NCI-H2081 (cell line): ENCODE measurements at places on chromosomes 2 and 18.

GRCh38 chr2:27249891-27250651 is 12.8 kb downstream of the SLC30A3 start:
- DNase-seq, result no peak

DNA sequence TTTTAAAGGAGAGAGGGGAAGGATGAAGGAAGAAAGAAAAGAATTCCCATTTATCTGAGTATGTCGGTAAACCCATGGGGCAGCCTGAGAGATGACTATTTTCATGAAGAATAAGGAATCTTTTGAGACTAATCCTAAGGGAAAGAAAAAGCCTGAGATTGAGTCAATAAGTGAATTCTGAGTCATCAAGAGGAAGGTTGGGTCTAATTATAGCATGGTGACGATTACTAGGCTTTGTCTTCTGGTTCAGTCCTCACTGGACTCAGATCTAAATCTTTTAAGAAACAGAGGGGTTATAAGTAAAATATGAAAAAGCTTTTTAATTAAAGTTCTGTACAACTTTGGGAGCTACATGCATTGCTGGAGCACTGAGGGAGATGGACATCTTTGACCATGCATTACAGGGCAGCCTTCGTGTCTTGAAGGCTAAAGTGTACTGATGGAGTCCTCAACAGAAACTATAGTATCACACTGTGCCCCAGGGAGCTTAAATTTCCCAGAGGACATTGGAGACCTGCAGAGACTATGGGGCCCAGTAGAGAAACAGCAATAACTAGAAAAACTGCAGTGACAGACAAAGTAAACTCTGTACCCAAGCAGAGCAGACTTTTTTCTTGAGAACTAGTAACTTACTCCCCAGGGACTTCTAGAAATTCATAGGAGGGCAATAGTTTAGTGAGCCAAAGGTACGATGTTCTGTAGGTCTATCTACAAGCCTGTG is 260.9 kb downstream of the RAD51AP2 start:
- no peak for DNase-seq

DNA sequence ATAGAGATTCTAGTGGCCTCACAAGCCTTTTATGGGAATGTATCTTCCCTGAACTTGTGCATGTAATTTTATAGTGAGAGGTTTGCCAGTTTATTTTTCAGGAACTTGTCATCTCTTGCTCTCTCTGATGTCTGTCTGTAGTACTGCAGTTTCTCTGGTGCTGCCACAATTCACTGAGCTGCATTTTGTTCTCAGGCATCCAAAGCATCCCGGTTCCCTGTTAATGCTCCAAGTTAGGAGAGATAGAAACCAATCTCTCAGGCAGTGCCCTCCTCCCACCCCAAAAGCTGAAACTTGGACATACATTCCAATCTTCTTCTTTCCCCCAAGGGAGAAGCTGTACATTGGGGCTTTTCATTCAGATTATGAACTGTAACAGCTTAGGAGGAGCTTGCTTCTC is 30.1 kb upstream of the GRB14 start:
- no peak for DNase-seq

- DNase-seq, result no peak
These were observed 95.3 kb downstream of the GALR1 start for GRCh38 chr18:77344786-77345500.

GRCh38 chr2:236661061-236661761 is 91.6 kb downstream of the ACKR3 start:
- no peak for DNase-seq

GRCh38 chr2:217286833-217287232 is 427.0 kb upstream of the TNP1 start:
- no peak for DNase-seq

- DNase-seq, result no peak
These were observed 1393.8 kb downstream of the LRP1B start for GRCh38 chr2:140737006-140737405.

DNA sequence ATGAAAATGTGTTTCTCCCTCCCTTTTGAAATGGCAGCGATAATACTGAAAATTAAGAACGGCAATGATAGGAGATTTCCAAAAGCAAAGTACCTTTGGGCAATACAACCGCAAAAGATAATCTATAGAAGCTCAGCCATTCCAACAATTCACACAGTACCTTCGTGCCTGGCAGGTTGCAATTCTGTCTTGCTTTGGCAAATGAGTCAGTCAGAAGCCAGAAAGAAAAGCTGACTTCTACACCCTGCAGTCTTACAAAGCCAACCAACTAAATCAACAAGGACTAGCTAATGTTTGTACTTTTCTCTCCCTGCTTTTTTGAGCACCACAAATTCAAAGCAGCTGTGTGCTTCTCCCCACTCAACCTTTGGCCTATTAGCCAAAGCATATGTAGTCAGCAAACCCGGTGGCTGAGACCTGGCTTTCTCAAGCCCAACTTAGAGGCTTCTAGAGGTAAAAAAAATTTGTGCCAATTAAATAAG is 25.7 kb upstream of the ID2 start:
- DNase-seq, result no peak

- DNase-seq, result no peak
These were observed 61.5 kb upstream of the CTIF start for GRCh38 chr18:48477348-48477747.

DNA sequence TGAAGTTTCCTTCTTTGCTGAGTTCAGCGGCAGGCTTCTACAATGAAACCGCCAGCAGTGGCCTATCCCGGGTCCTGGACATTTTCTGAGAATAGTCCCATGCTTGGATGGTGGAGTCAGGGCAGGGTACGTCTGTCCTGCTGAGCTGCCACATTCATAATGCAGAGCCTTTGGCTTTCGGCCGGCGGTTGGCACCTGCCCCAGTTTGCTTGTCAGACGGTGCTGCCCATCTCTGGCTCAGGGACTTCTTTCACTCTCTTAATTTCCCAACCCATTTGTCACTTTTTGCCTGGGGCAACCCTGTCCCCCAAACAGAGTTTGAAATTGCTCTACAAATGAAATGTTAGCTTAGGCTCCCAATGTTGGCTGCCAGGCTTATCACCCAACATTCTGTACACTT is 57.2 kb downstream of the SOX11 start:
- DNase-seq, result no peak

GRCh38 chr2:160347269-160347863 is 146.2 kb downstream of the RBMS1 start:
- no peak for DNase-seq

DNA sequence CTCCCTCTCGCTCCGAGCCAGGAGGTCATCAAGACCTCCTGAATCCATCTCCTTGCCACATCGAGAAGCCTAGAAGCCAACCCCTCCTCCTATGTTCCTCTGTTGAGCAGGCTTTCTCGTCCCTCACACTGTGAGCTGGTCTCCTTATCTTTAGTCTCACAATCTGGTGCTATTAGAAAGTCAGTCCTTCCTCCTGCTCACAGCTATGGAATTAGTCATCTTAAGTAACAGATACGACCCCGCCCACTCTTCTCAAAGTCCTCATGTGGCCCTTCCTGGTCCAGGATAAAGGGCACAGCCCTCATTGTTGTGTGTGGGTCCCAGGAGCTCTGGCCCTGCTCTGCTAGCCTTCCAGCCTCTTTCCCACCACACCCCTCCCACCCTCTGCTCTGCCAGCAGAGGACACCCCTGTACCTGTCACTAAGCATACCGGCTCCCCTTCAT is 41.4 kb upstream of the TRIB2 start:
- no peak for DNase-seq

- DNase-seq, result no peak
These were observed 3.9 kb downstream of the IL18R1 start for GRCh38 chr2:102359527-102359926.

- DNase-seq, result no peak
These were observed 42.1 kb downstream of the NHEJ1 start for GRCh38 chr2:219118504-219118903.

- no peak for DNase-seq
These were observed 352.0 kb downstream of the ARHGAP15 start for GRCh38 chr2:143481237-143481623.

GRCh38 chr2:51031021-51031780 is 731 bp downstream of the NRXN1 start:
- no peak for DNase-seq

- no peak for DNase-seq
These were observed 612.0 kb downstream of the IRS1 start for GRCh38 chr2:226187616-226188015.

GRCh38 chr2:24632172-24632571 is 141.1 kb downstream of the NCOA1 start:
- no peak for DNase-seq

GRCh38 chr2:11187083-11187619 is 31.9 kb downstream of the SLC66A3 start:
- DNase-seq, result no peak

DNA sequence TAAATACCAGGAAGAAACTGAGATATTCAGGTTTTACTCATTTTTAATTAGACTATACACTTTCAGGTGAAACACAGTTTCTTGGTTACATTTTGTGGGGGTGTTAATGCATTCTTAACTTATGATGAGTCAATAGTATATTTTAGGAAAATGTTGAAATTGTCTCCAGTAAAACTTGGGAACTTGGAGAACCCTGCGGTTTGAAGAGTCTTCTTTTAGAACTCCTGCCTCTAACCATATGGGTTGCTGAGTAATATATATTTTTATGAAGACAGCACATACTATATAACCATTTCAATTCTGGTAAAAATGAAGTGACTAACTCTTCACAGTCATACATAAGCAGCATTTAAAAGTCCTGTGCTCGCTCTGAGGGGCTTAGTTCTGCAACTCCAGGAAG is 308.2 kb upstream of the LRATD1 start:
- no peak for DNase-seq

DNA sequence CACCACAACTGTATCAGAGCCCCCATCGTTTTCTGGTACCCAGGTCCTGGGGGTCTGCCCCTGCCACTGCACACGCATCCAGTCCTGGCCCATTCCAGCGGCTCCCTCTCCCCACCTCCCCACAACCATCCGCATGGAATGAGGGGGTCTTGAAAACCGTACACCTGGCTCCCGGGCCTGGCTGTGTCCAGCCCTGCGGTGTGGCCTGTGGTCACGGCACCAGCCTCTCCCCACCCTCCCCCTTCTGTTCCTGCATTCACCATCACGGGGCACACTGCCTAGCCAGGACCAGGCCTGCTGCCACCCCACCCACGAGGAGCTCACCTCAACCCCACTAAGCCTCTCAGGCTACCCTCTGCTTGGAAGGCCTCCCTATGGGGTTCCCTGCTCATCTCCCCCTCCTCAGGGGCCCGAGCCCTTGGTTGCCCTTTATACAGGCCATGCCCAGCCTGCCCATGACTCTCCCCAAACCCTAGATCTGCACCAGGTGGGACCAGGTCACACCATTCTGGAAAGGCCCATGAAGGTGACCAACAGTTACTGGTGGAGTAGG is 11.4 kb downstream of the GPR35 start:
- no peak for DNase-seq

DNA sequence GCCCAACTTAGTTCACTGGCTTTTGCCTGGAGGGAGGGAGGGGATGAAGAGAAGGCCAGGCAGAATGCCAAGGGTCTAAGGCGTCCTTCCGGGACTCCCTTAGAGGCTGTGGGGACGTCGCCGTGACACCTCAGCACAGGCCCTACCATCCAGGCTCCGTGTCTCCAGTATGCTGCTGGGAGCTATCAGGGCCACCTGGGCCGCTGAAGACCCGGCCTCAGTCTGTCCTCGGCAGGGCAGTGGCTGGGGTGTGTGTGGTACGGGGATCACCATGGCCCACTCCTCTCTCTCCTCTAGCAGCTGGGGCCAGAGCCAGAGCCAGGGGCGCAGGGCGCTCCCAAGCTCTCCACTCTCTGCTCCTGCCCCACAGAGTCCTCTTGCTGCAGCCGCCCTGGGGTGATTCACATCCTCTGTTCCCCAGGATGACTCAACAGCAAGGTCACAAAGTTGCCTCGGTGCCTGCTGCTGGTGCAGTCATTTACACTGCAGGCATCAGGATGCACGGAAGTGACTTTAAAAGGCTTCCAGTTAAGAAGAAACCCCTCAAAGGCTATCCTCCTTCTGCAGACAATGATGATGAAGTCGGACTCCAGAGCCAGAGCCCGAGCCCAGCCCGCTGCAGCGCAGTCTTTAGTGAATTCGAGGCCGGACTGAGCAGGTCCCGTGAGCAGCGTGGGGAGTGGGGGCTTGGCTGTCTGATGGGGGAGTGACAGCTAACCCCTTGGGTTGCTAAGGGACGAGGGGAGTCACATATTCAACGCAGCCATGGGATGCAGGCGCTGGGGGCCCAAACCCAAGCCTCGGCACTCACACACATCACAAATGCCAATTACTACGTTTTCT is 31.9 kb downstream of the SNORC start:
- no peak for DNase-seq

GRCh38 chr2:220510668-220511067 is 883.2 kb downstream of the SLC4A3 start:
- no peak for DNase-seq

DNA sequence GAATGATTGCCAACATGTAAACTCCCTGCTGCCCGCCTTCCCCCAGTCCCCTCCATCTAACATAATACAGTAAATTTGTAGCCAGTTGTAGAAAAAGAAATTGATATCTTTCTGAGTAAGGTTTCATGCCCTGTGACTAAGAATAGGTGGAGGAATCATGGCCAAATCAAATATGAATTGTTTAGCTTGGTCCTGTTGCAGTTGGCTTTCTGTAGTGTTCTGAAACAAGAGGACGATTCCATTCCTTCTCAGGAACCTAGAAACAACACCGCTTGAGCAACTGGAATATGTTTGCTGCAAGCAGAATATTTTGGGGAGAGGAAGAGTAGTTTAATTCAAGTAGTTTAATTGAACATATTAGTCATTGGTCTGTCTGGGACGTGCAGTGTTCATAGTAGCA is 7.0 kb upstream of the DRC1 start:
- DNase-seq, result no peak

- DNase-seq, result no peak
These were observed 82.1 kb downstream of the TMEM163 start for GRCh38 chr2:134636714-134637113.

GRCh38 chr2:226536410-226536809 is 263.2 kb downstream of the IRS1 start:
- DNase-seq, result no peak

- DNase-seq, result no peak
These were observed 75.9 kb downstream of the TTN start for GRCh38 chr2:178731300-178731699.

- DNase-seq, result no peak
These were observed 160.5 kb upstream of the RND3 start for GRCh38 chr2:150647943-150648342.
